Urothelium cell line (cell line): ENCODE measurements at places on chromosomes 1 and 21.

DNA sequence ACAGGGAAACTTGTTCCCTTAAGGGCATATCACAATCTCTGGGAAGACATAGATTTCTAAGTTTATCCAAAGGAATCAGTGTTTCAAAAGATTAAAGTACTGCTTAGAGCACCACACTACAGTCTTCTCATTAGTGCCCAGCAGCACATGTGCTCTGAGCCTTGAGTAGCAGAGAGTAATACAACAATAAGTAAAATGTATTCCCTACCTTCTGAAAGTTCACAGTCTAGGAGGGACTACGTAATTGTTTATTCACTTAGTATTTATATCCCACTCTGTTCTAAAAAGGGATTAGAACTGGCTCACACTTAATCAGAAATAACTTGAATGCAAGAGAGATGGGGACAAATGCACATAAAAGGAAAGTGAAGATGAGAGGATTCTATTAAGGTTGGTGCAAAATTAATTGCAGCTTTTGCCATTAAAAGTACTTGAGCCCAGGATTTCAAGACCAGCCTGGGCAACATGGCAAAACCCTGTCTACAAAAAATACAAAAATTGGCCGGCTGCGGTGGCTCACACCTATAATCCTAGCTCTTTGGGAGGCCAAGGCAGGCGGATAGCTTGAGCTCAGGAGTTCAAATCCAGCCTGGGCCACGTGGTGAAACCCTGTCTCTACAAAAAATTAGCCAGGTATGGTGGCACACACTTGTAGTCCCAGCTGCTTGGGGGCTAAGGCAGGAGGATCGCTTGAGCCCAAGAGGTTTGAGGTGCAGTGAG lies 9.0 kb downstream of the SYNC start:
- DNase-seq: no peak

DNA sequence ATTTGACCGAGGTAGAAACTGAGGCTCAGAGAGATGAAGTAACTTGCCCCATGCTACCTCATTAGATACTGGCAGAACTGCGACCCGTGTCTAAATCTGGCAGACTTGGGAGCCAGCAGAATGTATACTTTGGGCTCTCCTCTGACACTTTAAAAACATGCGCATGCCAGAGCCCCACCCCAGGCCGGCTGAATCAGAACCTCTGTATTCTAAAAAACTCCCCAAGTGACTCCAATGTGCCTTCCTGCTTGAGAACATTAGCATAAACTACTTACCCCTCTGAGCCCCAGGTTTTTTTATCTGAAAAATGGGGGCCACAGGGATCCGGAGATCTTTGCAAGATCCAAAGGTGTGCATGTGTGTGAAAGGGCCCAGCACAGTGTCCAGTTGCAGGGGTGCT lies 344.7 kb upstream of the USP24 start:
- no peak for DNase-seq

DNA sequence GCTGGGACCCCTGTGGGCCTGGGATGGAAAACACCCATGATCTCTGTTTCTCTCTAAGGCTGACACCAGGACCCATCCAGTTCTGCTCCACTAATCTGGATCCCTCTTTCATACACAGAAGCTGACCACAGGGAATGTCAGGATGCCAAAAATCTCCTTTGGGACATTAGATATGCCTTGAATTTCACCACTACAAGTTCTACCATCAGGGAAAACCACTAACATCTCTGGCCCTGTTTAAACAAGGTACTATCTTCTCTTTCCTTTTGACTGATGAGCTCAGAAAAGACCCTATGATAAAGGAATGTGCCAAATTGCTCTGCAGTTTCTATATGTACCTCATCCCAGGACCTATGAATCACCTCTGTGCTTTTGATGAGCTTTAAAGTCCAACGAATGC lies 10.2 kb upstream of the PLXNA2 start:
- DNase-seq: no peak

- no peak for DNase-seq
Measured at GRCh38 chr1:31881688-31882000, 56.5 kb downstream of the PTP4A2 start.

DNA sequence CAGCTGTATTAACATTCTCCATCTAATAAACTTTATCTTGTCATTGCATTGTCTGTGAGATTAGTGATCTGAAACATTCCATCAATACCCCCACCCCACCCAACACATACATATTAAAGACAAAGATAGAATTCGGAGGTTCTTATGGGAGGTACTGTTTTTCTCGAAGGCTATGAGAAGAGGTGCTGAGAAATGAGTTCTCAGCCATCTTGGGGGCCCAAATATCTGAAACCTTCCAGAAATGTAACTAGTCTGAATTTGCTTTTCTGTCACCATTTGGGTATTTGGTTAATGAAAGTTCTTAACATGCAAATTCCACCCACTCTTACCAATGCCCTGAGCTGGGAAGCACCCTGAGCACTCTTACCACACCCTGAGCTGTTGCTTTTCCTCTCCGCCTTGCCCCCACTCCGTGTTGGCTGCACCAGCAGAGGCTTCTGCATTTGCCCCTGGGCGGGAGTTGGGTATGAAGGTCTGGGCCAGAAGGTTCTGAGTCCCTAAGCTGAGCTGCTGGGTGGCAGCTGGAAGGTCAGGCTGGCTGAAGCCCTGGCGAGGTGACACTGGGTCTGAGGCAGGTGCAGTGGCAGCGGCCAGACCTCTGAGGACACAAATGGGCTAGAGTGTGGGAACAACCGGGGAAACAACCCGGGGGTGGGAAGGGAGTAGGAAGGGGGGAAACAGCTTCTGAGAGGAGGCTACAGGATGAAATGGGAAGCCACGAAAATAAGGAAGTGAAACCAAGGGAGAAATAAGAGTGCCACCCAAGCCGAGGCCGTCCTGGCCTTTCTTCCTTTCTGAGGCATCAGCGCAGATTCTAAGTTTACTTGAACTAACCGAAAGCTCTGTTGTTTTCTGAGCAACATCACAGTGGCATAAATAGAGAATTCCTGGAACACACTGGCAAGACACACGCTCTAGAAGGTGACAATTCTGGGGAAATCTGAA lies 26.3 kb upstream of the IER5 start:
- DNase-seq: no peak

- DNase-seq: peak; percentile 31
Measured at GRCh38 chr1:16208270-16208987, 4.0 kb downstream of the ARHGEF19 start.

DNA sequence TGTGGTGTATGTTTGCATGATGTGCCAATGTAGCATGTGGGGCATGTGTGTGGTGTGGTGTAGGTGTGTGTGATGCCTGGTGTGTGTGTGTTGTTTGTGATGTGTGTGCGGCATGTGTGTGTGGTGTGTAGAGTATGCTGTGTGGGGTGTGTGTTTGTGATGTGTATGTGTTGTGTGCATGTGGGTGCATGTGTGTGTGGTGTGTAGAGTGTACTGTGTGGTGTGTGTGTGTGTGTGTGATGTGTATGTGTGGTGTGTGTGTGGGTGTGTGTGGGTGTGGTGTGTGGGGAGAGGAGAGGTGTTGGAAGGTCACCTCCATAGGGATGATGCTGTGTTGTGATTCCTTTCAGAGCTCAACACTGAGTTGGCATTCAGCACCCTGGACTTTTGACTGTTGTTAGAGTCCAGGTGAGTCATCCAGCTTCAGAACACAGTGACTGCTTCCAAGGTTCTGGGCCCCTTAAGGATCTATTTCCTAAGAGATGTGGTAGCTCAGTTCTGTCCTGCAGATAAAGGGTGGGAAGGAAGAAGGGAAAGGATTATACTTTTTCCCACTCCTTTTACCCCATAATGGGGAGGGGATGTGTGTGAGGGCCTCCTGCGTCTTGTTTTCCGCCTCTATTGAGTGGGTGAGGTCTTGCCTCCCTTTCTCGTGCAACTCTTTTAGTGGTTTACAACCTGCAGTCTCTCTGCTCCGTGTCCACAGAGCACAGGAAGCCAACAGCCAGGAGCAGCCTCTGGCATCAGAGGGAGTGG lies 47.6 kb downstream of the RHOU start:
- peak; percentile 26 for DNase-seq

DNA sequence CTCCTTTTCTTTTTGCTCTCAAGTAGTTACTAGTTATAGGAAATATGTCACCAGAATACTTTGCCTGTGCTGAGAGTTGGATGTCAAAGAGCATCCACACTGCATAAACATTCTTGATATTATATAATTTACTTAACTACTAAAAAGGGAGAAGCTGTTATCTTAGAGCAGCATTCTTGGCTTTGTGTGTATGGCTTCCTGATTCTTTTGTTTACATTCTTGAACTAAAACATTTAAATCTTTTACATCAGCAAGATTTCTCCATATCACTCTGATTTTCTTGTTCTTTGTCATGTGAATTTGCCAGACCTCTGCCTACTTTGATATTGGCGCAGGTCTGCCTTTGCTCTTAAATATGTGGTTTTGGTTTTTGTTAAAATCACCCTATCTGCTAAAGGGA lies 48.8 kb downstream of the SUCO start:
- DNase-seq: no peak

DNA sequence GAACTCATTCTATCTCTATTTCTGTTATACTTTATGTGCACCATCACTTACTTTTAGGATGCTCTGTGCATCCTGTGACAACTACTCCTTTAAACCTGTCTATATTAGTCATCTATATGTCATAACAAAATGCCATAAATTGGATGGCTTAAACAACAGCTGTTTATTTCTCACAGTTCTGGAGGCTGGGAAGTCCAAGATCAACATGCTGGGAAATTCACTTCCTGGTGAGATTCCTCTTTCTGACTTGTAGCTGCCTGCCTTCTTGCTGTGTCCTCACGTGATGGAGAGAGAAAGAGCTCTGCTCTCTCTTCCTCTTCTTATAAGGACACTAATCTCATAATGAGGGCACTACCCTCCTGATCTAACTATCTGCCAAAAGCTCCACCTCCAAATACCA lies 62.3 kb upstream of the RCOR3 start:
- no peak for DNase-seq

DNA sequence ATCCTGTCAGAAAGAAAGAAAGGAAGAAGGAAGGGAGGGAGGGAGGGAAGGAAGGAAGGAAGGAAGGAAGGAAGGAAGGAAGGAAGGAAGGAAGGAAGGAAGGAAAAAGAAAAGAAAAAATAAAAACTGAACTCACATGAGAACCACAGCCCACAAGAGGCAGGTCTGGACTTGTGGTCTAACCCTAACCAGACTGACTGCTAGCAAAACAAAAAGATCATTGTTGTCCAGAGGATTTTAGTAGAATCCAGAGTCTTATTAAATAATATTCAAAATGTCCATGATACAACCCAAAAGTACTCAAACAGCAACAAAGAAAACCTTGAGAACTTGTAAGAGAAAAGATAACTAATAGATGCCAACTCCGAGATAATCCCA lies 4.7 kb upstream of the ITGB2 start:
- DNase-seq: peak; percentile 45

DNA sequence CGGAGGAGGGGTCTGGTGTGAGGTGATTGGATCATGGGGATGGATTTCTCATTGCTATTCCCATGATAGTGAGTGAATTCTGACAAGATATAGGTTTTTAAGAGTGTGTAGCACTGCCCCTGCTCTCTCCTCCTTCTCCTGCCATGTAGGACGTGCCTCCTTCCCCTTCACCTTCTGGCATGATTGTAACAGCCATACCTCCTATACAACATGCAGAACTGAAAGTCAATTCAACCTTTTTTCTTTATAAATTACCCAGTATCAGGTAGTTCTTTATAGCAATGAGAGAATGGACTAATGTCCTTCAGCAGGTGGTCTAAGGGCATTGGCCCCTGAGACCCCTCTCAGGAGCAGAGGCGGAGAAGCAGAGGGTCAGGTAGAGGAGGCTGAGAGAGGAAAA lies 168.7 kb upstream of the ETV3 start:
- DNase-seq: no peak

DNA sequence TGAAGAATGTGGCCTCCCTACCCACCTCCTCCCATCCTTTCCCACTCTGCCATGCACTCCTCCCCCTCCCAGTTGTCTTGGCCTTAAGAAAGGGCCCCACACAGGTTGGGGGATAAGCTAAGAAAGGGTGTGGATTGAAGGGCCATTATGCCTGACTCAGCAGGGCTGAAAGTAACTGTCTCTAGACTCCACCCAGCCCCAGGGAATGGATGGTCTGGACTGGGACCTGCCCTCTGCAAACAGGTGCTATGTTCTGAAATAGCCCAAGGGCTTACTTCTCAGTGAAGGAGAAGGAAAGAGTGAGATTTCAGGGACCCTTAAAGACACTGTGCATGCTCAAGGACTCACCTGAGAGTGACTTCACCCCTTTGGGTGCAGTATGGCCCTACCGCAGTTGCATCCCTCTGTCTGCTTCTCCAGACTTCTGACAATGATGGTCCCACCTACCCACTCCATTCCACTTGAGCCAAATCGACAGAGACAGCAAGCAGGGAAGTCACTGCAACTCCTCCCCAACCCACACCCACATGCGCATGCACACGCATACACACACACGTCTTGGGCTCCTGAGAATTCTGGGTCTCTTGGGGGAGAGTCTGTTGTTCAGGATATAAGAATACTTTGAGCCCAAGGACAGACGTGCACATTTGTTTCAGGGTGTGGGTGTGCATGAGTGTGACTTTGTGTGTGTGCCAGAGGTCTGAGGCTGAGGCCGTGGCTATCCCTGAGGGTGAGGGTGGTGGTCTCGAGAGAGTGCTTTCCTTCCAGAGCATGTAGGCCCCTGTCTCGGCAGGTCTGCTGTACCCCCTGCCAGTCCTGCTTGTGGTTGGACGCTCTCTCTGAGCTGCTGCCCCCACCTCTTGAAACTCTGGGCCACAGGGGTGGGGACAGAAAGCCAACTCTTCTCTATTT lies 231.9 kb downstream of the PTPRU start:
- DNase-seq: no peak

DNA sequence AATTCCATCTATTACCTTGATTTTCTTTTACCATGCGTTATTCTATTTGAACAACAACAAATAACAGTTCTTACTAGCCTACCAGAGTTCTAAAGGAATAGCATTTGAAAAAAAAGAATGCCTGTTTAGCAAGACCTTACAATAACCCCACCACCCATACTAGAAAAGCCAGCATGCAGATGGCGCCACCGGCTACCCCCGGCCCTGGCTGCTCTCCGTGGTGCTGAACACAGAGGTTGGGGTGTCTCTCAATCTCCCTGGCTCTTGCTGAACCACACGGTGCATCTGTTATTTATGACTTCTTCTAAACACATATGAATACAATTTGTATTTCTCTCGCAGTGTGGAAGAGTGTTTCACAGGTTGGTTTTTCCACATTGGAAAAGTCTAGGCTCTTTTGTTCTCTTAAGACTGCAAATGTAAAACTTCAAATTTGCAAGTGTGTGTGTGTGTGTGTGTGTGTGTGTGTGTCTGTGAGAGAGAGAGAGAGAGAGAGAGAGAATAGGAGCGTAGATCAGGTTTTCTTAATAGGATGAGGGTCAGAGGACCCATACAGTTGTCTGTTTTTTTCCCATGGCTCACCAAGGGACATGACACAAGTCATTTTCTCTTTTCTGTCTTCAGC lies 13.6 kb downstream of the GRIK3 start:
- peak; percentile 32 for DNase-seq
